ENCODE measurements at places on chromosomes 13 and 19.

GRCh38 chr19:1170938-1171754 lies 2.9 kb downstream of the SBNO2 start:
- DNase-seq: no peak

- DNase-seq: no peak
These were observed 41.5 kb upstream of the TSHZ3 start for GRCh38 chr19:31390711-31391110.

- DNase-seq: no peak
These were observed 14.8 kb downstream of the DIAPH3 start for GRCh38 chr13:60148918-60149317.

- no peak for DNase-seq
These were observed 2.8 kb downstream of the SMIM24 start for GRCh38 chr19:3477506-3477905.

GRCh38 chr13:102680842-102681740 lies 13.8 kb downstream of the METTL21C start:
- DNase-seq: no peak

DNA sequence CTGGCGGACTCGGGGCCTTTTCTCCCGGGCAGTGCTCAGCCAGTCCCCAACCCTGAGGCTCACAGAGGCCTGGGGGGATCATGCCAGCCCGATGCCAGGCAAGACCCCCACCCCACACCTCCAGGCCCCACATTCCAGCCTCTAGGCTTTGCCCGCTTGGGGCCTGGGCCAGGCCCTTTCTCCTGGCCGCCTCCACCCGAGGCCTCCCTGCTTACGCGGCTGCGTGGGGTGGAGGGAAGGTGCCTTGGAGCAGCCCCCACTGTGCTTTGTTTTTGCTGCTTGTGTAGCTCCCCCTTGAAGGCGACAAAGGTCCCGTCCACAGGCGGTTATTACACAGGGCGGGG lies 38.4 kb downstream of the SMIM24 start:
- DNase-seq: no peak

- DNase-seq: no peak
These were observed at the start of gene KDELR1 for GRCh38 chr19:48391100-48392005. Gene KDELR1 (minus strand): TSS chr19:48391551. CDS start chr19:48391358, 193 bp downstream.

- DNase-seq: no peak
These were observed 2676.6 kb downstream of the PCDH9 start for GRCh38 chr13:64553411-64554129.

- DNase-seq: no peak
These were observed 721.9 kb upstream of the SLC10A2 start for GRCh38 chr13:103788061-103788652.

DNA sequence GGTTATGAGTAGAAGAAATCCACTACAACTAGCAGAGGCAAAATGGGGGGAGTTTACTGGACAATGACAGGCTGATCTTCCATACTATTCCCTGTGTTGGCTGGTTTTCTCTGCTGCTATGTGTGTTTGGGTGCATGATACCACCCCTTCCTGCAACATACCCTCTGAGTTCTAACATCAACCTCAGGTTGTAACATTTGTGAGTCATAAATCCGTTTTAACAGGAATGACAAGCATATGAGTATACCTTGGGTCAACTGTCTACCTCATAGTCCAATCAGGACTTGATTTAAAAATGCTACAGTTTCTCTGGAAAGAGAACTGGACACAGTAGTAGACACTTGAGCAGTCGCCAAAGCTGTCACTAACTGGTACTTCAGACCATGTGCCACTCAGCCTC lies 422.9 kb downstream of the KCTD12 start:
- DNase-seq: no peak

- no peak for DNase-seq
These were observed 32.4 kb upstream of the CACNA1A start for GRCh38 chr19:13538601-13539253.

DNA sequence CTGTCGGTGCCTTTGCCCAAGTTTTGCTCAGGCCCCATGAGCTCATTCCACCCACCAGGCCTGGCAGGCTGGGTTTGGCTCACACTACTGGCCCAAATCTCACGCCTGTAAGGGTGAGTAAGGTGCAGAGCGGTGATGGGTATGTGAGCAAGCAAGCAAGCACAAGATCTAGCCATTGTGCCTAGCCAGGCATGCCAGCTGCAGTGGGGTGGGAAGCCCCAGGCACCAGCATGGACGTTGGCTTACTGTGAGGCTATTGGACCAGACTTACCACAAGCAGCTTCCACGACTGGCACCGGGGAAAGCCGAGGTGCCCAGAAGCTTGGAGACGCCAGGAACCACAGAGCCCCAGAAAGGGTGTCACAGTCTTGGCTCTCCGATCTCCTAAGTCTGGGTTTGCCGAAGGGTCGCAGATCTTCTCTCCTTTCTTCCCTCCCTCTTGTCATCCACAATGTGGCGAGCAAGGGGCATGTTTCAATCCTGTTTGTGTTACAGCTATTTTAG lies 2659.4 kb upstream of the PCDH20 start:
- DNase-seq: no peak

- no peak for DNase-seq
These were observed 28.3 kb downstream of the PEX11G start for GRCh38 chr19:7460562-7460966.

DNA sequence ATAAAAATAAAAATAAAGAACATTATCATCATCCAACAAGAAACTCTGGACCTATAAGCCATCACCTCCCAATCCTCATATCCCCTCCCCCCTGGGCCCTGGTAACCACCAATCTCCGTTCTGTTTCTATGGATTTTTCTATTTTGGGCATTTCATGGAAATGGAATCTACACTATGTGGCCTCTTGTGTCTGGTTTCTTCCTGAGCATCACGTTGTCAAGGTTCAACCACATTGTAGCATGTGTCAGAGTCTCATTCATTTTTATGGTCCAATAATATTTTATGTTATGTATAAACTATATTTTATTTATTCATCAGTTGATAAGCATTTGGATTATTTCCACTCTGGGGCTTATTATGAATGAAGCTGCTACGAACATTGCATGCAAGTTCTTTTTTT lies 26.9 kb downstream of the SULT2B1 start:
- DNase-seq: no peak
